ENCODE measurements at places on chromosomes 3 and 15.

- DNase-seq = no peak
Observed at GRCh38 chr3:138950006-138950644, 3.1 kb downstream of the FOXL2NB start.

- no peak for DNase-seq
Observed at GRCh38 chr3:98710067-98710659, 53.0 kb upstream of the ST3GAL6 start.

GRCh38 chr3:185365291-185366073 lies 2.5 kb downstream of the MAP3K13 start:
- DNase-seq = no peak

DNA sequence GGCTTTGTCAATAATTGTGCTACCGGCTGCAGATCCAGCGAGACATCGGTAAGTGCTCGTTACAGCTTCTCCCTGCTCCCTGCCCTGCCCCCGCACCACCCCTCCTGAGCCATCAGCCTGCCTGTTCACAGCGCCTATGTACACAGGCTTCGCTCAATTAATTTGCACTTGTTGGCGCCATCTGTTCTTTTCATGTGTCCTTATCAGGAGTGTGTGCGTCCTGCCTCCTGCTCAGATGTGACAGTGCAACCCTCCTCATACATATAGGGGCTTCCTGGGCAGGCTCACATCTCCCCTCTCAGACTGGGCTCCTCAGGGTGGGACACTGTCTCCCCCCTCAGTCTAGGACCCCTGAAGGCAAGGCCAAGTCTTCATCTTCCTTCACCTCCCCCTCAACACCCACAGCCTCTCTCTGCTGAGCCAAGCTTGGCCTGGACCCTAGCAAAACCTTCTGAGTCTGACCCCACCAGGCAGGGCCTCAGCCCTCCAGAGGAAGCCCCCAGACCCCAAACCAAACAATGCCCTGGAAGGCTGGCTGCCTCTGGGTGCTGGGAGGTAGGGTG lies 54.9 kb downstream of the CYP11A1 start:
- peak; percentile 86 for DNase-seq

GRCh38 chr3:36866368-36866767 lies 78.5 kb downstream of the TRANK1 start:
- no peak for DNase-seq

DNA sequence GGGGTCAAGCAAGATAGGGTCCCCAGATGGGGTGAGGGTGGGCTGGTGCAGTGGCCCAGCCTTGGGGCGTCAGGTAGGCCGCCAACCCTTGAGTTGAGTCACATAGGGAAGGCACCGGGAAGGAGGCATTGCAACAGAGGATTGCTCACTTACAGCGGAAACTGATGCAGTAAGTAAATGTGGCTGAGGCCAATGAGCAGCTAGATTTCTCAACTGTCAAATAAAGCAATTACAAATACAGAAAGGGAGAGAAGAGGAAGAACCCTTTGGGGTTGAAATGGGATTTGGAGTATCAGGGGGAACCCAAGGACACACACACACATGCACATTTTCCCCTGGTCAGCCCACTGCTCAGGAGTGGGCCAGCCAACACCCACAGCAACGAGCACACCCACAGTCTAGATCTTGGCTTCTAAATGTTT lies 44.0 kb downstream of the CHSY1 start:
- DNase-seq = no peak

GRCh38 chr15:62624547-62625378 lies 417.8 kb upstream of the TPM1 start:
- no peak for DNase-seq

DNA sequence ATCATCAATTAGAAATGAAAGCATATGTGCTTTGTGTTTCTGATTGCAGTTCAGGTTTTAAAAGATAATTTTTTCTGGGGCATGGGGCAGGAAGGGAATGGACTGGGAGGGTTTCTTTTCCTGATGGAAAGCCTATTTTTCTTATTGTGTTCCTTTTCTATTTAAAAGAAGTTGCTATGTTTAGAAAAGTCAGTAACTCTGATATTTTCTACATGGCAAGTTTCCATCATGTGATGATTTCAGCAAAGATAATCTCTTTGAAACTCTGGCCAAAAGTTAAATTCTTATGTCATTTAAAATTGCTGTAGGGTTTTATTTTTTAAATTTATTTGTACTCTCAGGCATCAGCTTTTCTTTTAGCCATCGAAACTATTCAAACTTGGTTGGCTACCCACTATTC lies 601.2 kb downstream of the FOXP1 start:
- no peak for DNase-seq

DNA sequence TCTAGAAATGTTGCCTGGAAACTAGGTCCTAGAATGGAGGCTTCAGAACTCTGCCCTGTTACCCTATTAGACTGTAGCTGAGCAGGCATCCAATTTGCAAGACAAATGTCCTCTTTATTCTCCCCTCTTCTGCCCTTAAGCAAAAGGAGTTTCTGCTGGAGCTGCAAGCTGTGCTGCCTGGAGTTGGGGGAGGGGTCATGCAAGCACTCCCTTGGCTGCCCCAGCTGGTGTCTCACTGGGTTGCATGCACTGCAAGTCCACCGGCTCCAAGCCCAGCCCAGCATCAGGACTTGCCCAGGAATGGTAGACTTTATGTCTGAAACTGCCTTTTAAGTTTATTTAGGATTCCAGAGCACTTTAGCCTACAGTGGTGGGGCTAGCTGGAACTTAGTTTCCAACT lies 15.7 kb upstream of the RBP2 start:
- DNase-seq = no peak

GRCh38 chr15:63495780-63496488 lies 8.5 kb upstream of the USP3 start:
- no peak for DNase-seq

- DNase-seq = no peak
Observed at GRCh38 chr15:60835974-60836373, 357.0 kb upstream of the ICE2 start.

DNA sequence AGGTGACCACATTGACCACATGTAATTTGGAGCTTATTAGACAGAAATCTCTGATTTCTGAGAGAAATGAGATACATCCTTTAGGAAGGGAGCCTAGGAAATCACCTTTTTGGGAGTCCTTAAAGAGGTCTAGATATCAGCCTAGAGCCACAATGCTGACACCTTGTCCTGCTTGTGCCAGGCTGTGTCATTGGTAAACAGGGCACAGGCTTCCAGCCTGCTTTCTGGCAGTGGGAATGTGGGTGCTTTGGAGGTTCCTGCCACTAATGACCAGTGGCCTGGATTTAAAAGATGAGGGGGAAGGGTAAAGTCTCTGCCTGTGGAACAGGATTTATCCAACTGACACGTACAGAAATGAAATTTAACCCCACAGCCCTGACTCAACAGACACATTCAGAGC lies 169.8 kb upstream of the KBTBD8 start:
- DNase-seq = no peak

- DNase-seq = no peak
Observed at GRCh38 chr3:44510000-44510368, 32.5 kb upstream of the ZNF445 start.
